Activated T-helper 2 cell treated with anti-CD3 and anti-CD28 coated beads, Interferon-gamma antibody, Interleukin-2, Interleukin-4, amounts not matched to agents 10 μg/mL and 5 μg/mL and 100 μg/mL, durations not matched to agents 14 hours and 24 hours and 36 hours (primary cell): ENCODE measurements at places on chromosomes 6 and 20.

DNA sequence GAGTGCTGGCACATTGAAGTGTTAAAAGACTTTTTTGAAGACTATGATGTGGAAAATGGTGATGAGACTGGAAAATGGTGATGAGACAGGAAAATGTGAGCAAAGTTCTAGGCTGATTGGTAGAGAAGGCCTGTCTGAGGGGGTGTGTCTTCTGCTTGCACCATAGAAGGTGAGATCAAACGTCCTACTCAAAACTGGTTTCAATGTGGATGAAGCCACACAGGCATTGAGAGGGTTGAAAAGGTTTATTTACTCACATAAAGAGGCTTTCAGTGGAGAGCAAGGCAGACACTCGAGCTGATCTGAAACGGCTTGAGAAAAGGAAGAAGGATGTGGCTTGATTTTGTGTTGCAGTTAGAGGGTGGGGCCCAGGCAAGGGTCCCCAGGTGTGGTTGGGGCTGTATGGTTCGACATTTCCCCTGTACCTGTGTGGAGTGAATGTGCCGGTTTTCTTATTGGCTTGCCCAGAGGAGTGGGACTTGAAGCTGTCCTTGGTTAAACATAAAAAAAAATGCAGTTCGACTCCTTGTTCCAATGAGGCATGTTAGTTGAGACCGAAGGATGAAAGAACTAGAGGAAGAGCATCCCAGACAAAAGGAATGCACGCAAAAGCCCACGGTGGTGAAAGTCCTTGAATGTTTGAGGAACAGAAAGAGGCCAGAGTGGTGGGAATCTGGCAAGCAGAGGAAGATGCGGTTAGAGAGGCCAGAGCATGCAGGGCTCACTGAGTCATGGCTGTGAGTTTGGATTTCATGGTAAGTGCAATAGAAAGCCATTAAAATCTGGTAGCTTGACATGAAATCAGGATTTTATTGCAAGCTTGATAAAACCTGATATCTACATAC is 172.3 kb downstream of the EPM2A start:
- no peaks in the 10 kb centered on the region for H3K36me3 ChIP-seq
- DNase-seq: no peak
- H3K4me1 ChIP-seq: peaks cover 1% of the 10 kb centered on the region
- no peak overlapping the region for H3K4me3 ChIP-seq

DNA sequence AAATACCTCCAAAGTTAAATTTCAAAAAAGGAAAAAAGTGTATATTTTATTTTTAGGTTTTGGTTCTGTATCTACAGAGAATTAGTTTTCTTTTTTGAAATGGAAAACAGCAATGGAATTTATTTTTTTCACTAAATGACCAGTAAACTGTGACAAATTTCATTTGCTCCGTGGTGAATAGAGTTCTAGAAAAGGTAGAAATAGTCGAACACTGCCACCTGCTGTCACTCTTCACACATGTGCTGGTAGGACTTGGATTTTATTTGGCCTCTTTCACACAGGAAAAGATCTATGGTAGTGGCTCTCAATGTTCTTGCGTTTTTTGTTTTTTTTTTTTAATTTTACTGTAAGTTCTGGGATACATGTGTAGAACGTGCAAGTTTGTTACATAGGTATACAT is 312.5 kb downstream of the EYA4 start:
- H3K36me3 ChIP-seq: no peaks in the 10 kb centered on the region
- H3K27me3 ChIP-seq: no peaks in the 10 kb centered on the region
- no peaks in the 10 kb centered on the region for H3K4me1 ChIP-seq

GRCh38 chr20:42074944-42075343 is 456.8 kb upstream of the CHD6 start:
- no peak overlapping the region for H3K4me3 ChIP-seq
- H3K4me1 ChIP-seq: no peaks in the 10 kb centered on the region
- no peaks in the 10 kb centered on the region for H3K36me3 ChIP-seq
- H3K27ac ChIP-seq: no peak overlapping the region

DNA sequence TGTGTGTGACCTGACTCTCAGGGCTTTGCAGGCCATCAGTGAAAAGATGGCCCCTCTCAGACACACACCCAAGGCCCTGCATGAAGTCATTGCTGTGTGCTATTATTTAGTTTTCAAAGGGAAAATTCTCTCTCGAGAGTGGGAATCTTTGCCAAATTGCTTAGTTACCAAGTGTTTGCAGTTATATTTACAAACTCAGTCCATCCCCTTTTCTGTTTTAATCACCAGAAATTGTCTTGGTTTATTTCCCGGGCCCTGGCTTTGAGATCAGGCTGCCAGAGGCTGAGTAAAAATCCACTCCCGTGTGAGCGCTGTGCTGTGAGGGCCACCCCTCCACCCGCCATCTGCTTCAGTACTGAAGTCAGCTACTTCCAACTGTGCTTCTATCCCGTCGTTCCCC is 163.1 kb downstream of the SOD2 start:
- no peaks in the 10 kb centered on the region for H3K36me3 ChIP-seq
- H3K4me3 ChIP-seq: no peak overlapping the region
- no peak for DNase-seq
- H3K27me3 ChIP-seq: peaks cover 3% of the 10 kb centered on the region
- no peaks in the 10 kb centered on the region for H3K4me1 ChIP-seq

DNA sequence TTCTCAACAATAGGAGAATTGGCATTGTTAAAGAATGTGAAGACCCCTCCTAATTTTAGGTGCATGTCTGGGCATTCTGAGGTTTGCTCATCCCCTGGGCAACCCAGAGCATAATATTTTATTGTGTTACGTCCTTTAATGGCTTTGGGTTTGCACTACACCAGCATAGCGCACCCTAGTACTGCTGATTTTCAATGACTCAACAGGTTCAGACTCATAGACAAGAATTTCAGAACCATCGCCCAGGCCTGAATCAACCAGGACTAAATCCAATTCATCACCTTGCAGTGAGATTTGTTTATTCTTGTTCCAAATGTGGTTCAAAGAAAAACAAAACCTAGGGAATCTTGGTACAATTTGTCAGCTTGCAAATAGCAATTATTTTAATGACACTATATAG is 137.8 kb upstream of the PHACTR1 start:
- H3K36me3 ChIP-seq: no peaks in the 10 kb centered on the region
- DNase-seq: no peak
- no peaks in the 10 kb centered on the region for H3K4me1 ChIP-seq
- H3K27ac ChIP-seq: no peak overlapping the region
